ENCODE measurements at places on chromosomes 4 and X. TPM values are rescaled to one million over a fixed set of nuclear protein-coding genes. Genes with fewer than 3 reads are reported as not detected.

DNA sequence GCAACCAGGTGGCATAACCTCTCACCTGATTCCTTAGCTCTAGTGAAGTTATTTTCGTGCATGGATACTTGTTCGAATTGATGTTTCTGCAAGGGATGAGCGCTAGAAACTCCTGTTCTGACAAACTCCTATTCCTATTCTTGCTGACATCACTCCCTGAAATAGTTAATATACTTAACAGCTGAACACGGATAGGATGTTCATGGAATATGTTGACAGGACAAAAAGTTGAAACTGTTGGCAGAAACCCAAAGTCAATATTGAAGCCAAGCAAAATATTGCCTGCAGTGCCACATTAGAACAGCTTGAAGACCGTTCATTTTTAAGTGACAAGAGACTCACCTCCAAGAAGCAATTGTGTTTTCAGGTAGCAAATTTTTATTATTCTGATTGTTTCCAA, at the start of gene KLKB1:
TSS of gene KLKB1 (plus strand) at position 287 of the 400 bp plus-strand sequence. CDS start 689 bp downstream, outside the sequence.
- DNase-seq, result no peak

GRCh38 chr4:11908712-11909111, 480.0 kb upstream of the HS3ST1 start:
- no peak for DNase-seq

GRCh38 chr4:56655209-56655626, 25.9 kb downstream of the HOPX start:
- DNase-seq, result no peak

- no peak for DNase-seq
These were observed 37.1 kb downstream of the TMEM150C start for GRCh38 chr4:82524570-82525152.

DNA sequence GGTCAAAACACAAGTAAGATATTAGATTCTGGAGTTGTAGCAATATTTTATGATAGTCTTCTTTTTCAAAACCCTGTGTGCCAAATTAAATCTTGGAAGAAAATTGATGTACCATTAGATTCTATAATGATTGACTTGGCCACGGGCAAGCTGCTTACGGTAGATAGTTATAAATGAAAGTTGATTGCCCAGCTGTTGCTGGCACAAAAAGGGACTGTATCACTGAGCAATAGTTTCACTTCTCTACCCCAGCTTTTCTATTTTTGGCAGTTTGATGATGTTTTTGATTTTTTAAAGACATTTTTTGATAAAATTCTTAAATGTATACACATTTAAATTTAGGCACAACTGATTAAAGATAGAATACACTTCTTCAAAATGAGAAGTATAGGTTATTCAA, 333.3 kb downstream of the TRAM1L1 start:
- no peak for DNase-seq

GRCh38 chrX:40237731-40238178, 140.0 kb upstream of the BCOR start:
- no peak for DNase-seq

- DNase-seq, result no peak
These were observed 244.5 kb downstream of the DMD start for GRCh38 chrX:32966821-32967355.

DNA sequence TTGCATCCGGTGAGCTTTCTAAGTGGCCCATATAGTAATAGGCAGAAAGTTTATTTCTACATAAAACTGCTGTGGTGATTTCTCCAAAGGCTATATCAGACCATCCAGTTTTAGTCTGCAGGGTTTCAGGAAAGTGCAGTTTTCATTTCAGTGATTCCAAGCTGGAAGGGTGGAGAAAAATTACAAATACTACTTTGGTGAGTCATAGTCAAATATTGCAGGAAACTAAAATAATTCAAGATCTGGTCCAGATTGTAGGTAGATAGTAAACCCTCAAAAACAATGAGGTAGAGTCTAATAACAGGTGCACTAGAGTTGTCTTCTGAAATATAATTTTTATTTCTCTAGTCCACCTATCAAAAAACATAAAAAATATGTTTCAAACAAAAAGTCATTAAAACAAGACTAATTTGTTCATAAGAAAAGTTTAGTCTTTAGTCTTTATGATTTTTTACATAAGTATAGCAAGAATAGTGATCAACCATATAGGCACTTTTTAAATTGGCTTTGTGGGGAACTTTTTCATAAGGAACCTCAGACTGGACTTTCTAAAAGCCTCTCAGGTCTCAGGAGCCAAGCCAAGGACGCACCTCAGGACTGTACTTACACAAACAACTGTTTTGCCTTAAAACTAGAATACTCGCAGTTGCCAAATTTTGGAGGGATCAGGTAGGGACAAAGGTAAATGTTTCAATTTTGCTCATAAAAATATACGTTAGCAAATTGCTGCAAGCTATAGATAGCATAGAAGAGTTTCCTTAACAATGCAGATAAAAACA, 101.8 kb upstream of the TLR3 start:
- DNase-seq, result no peak

DNA sequence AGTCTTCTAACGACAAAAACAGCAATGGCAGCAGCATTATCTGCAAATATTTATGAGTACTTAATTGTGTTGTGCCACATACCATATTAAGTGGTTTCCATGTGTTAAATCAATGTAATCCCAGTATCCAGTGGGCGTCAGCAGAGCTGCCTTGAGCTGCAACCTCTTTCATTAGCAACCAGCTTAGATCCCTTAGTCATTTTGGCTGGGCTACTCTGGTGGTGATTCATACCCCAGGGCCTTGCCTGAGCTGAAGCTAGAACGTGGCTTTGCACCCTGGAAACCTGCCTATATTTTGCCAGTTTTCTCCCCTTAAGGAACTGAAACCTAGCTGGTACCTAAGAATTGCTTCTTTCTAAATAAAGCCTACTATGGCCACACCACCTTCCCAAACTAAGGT, 474.3 kb upstream of the FTHL17 start:
- DNase-seq, result no peak

GRCh38 chrX:120269373-120270035, 18.9 kb downstream of the ZBTB33 start:
- no peak for DNase-seq

GRCh38 chrX:26083093-26083492, 55.0 kb upstream of the MAGEB18 start:
- DNase-seq, result no peak

DNA sequence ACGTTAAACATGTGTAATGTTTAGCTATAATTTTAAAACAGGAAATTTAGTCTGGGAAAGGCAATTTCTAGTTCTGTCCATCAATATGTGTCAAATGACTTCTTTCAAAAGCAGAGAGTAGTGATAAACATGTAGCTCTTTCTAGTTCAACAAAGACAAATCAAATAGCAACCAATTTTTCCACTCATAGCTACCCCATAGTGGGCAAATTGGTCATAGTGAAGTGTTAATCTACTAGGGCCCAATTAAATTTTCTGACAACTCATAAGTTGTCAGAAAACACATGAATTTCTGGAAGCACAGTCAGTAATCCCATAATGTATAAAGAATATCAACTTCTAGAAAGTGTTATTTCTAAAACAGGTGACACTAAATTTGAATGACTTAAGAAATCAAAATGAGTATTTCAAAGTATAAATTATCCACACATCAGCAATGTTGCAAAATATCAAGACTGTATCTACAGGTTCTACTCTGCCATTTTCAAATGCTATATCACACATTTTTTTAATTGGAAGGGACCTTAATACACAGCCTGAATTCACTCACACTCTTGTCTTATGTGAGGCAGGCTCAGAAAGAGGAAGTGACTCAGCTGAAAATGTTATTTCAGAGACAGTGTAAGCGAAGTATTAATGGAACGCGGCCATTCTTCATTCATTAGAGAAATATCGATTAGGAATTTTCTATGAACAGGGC, 7.7 kb downstream of the OCIAD2 start:
- DNase-seq, result no peak

DNA sequence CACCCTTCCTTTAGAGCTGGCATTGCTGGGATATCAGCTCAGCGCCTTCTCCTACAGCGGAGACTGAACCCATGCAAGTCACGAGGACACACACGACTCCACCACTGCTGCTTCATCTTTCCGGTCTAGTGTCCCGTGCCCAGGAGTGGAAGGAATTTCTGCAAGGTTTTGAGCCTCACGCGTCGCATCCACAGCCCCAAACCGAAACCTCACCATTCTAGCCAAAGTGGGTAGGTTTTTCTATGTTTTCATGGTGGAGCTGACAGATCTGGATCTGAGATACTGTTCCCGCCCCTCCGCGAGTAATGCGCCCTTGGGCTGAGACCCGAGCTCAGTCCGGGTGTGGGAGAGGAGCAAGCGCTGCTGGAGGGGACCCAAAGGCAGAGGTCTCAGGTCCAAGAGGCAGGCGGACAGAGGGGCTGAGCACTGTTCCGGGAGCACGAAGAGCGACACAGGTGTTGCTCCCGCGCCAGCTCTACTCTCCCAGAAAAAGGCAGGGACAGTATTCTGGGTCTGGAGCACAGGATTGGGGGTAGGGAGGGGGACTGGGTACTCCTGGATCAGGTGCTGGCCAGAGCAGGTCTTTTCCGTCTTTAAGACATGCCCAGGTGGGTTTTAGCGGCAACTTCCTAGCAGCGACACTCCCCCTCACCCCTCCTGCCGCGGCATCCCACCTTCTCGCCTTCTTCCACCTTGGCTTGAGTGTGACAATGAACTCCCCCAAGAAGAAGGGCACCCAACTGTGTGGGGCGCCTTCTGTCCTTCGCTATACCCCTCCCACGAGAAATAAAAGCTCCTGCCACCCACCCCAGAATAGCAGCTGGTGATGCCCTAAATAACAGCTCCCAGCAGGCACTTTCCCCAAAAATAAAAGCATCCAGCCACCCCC, 1.8 kb downstream of the EPHA5 start:
- no peak for DNase-seq

DNA sequence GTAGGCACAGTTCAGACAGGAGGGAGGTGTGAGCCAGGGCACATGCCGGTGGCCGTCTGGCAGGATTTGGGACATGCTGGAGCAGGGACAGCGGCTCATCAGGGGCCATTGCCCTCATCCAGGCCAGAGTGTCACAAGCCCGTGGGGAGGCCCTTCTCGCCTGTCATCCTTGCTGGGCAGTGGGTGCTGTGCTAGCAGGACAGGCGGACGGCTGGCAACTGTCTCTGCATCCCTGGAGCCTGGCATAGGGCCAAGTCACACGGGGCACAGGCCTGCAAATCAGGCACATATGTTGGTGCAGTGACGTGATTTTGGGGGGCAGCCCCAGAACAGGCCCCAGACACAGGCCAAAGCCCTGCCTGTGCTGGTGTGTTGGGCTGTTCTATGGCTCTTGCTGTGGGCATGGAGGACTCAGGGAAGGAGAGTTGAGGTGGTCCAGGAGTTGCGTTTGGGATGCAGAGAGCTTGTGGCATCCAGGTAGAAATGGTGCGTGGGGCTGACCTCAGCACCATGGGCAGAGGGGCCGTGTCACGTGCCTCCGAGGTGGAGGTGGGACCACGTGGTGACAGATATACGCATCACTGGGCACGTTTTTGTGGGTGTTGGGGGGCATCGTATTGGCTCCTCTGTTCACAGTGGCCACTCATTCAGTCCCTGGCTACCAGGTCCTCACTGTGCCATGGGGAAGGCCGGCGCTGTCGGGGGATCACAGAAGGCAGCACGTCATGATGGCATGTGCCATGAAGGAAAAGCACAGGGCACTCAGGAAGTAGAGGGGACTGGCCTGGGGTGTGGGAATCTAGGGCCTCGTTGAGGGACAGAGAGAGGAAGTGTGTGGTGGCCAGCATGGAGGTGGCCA, 14.6 kb upstream of the MSANTD1 start:
- DNase-seq, result no peak

DNA sequence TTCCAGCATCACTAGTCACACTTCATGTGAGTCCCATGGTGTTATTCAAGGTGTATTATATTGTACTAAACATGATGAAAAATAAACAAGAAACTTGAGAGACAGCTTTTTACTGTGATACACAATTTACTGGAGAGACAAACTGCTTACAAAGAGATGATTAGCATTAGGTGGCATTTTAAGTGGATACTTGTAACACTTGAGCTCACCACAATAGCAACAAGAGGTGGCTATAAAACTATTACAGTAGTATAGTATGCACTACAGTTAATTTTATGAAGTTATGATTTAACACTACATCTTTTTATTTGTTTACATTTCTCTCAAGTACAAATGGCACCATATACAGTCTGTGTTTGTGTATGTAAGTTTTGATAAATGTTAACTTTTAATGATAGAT, 246.6 kb downstream of the PARM1 start:
- DNase-seq, result no peak

- no peak for DNase-seq
These were observed 178.6 kb upstream of the DIPK2B start for GRCh38 chrX:45379236-45379635.

- DNase-seq, result no peak
These were observed 239.9 kb downstream of the NKX6-1 start for GRCh38 chr4:84258905-84259830.

GRCh38 chr4:173735049-173735448, 205.0 kb upstream of the HAND2 start:
- no peak for DNase-seq

GRCh38 chrX:95678679-95679078, 1006.0 kb upstream of the DIAPH2 start:
- no peak for DNase-seq

GRCh38 chrX:109776432-109776831, 43.4 kb upstream of the ACSL4 start:
- no peak for DNase-seq

Gene TMEM255A
- not detected for total RNA-seq

Gene TENM3
- not detected for total RNA-seq

Gene MAGEA10
- total RNA-seq, result not detected

Gene MAOA
- 6.3 TPM for total RNA-seq

Gene CXCR3
- 14.6 TPM for total RNA-seq

Gene MAGEC3
- not detected for total RNA-seq

Gene STATH
- total RNA-seq, result not detected

Gene FIP1L1
- total RNA-seq, result 116 TPM
